Liver (tissue), 10 donors: ENCODE measurements at places on chromosomes 3 and 15. TPM values are rescaled to one million over a fixed set of nuclear protein-coding genes. Genes with fewer than 3 reads are reported as not detected.

Gene FOXB1
- polyA plus RNA-seq, result not detected

Gene CADM2
- 0.65 TPM for polyA plus RNA-seq

Gene ROBO2
- 0.30 TPM for polyA plus RNA-seq

Gene PAQR5
- 0.85 TPM for polyA plus RNA-seq

Gene RARRES1
- 1.6 TPM for polyA plus RNA-seq

Gene ZBTB20
- polyA plus RNA-seq, result 0.88 TPM

Gene ISL2
- polyA plus RNA-seq, result not detected

GRCh38 chr3:57164217-57164656 is 916 bp downstream of the IL17RD start:
- no peak for DNase-seq

DNA sequence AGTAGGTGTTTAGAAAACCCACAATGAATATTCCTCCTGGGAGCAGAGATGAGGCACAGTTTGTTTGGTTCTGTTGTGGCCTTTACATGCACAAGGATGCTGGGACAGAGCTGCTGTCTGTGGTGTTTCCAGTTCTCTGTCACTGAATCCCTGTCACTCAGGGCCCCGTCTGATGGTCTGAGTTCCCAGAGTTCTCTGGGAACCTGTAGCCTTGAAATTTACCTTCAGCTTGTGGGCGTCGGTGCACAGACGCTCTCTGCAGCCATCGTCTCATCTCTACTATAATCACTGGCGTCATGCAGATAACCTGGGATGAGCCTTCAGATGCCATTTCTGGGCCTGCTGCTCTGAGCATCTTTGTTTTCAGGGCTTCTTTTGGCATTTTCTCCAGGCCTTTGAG is 81.9 kb downstream of the LRRK1 start:
- no peak for DNase-seq

- DNase-seq, result no peak
These were observed 37.6 kb downstream of the PIAS1 start for GRCh38 chr15:68091743-68092142.

DNA sequence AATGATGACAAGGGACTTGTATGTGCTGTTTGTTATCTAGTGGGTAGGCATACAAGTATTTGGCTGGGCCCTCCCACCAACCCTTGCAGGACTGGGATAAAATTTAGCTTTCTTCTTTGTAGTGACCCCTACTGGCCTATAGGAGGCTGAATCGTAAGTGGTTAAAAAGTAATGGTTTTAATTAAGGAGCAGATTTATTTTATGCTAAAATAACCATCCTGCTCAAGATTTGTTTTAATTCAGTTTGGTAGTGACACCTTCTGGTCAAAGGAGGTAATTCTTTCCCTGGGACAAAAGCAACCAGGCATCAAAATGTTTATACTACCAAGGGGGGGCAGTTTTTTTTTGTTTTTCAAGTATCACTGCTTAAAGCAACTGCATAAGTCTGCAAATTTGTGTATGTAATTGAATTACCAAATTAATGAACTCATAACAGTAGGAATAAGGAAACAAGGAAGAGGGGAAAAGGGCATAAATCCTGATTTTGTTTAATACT is 70.7 kb downstream of the TOP2B start:
- no peak for DNase-seq

GRCh38 chr15:25931851-25932250 is 68.7 kb upstream of the ATP10A start:
- no peak for DNase-seq

- no peak for DNase-seq
These were observed 225.3 kb downstream of the FOXP1 start for GRCh38 chr3:71358243-71358642.

DNA sequence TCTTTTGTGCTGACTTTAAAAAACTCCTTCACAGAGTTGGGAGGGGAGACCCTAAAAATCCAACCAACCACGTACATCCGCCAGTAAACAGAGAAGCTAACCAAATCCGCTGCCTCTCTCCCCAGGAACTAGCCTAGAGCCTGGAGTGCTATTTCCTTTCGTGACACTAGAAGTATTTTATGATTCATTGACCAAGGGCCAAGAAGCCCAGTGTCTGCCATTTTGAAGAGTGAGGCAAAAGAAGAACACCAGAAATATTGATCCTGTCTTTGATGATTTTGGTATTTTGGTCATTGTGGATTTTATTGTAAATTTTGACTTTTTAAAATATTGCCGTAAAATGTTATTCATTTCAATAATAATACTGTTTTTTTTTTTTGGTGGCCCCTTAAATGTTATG is 10.5 kb upstream of the CTSH start:
- DNase-seq, result no peak

DNA sequence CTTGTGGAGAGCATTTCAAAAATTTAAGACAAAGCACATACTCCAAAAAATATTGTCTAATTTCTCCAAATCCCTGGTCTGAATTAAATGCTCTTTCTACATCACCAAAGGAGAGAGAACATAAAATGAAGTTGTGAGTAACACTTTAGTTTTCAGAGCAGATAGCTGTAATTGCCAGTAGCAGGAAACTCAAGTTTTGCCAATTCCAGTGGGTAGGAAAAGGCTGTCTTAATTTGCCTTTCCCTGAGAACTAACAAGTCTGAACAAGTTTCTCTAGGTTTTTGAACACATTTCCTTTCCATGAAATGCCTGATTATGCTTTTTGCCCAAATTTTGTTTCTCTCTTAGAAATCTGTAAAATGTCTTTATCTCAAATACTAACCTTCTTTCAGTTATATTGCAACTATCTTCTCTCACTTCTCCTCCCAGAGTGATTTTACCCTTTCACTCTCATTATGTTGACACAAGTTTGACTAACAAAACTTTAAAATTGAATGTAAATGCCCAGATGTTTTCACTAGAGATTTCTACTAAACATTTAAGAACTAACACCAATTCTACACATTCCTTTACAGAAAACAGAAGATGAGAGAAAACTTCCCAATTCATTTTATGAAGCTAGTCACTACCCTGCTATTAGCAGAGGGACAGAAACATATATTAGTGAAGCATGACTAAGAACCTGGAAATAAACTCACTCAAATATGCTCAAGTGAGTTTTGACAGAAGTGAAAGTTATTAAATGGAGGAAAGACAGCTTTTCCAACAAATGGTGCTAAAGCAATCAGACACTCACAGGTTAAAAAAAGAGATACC is 38.4 kb downstream of the RFX7 start:
- no peak for DNase-seq

DNA sequence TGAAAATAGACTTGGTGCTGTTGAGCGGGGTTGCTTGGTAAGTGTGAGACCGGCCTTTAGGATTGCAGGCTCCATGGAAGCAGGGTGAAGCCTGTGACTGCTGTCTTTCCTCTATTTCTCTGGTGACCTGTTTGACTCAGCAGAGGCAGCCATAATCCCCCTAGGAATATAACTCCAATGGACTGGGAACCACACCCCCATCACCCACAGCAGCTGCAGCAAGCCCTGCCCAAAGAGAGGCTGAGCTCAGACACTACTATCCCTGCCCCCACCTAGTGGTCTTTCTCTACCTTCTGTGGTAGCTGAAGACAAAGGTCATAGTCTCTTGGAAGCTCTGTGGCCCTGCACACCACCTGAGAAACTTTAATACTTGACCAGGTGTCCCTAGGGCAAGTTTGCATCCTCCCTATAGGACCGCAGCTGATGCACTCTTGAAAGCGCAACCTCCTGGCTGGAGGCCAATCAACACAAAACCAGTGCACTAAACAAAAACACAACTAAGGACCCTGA is 133.6 kb upstream of the MRPL3 start:
- no peak for DNase-seq

DNA sequence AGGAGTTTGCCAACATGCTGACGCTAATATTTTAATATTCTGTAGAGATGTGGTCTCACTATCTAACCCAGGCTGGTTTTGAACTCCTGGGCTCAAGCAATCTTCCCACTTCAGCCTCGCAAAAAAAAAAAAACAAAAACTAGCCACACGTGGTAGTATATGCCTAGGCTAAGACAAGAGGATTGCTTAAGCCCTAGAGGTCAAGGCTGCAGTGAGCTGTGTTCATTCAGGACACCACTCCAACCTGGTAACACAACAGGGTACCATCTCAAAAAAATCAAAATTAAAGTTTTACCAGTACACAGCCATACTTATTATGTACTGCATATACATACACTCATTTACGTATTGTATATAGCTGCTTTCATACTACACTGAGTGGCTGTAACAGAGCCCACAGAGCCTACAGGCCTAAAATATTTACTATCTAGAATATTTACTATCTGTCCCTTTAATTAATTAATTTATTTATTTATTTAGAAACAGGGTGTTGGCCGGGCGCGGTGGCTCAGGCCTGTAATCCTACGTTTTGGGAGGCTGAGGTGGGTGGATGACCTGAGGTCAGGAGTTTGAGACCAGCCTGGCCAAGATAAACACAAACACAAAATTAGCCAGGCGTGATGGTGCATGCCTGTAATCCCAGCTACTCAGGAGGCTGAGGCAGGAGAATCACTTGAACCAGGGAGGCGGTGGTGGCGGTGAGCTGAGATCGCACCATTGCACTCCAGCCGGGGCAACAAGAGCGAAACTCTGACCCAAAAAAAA is 23.2 kb downstream of the SMARCC1 start:
- no peak for DNase-seq

- no peak for DNase-seq
These were observed 27.8 kb upstream of the ITPKA start for GRCh38 chr15:41465822-41466421.

- DNase-seq, result no peak
These were observed 83.3 kb downstream of the GLDN start for GRCh38 chr15:51424780-51425179.

DNA sequence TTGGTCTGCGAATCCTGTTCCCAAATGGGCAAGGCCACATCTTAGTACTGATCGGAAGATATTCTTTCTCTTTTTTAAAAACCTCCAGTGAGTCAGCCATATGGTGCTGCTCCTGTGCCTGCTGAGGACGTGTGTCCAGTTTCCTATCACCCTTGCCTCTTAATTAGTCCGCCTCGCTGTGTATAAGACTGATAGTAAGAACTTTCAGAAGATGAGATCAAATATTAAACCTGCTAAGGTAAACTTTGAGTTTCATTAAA is 612 bp downstream of the UBA5 start:
- DNase-seq, result no peak

GRCh38 chr3:70488816-70489215 is 176.4 kb upstream of the MDFIC2 start:
- no peak for DNase-seq

- peak; percentile 61 for DNase-seq
These were observed 691 bp downstream of the MAP2K1 start for GRCh38 chr15:66387163-66388042.

- DNase-seq, result no peak
These were observed 31.7 kb upstream of the MFSD1 start for GRCh38 chr3:158769952-158770740.

- DNase-seq, result no peak
These were observed 581.1 kb downstream of the ZNF385D start for GRCh38 chr3:21169948-21170347.

DNA sequence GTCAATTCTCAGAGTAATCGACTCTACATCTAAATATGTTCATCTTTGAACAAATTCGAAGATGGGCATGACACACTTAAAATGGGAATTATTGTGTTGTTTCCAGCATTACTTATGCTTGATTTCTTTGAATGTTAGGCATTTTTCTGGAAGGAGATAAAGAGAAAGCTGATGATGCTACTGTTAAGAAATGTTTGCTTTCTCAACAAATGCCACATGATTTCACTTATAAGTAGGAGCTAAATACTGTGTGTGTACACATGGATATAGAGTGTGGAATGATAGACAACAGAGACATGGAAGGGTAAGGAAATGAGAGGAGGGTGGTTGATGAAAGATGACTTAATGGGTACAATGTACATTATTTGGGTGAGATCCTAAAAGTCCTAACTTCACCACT is 400.9 kb downstream of the TBL1XR1 start:
- DNase-seq, result no peak
